ENCODE measurements at places on chromosomes 7 and 10.

- DNase-seq: no peak
Observed at GRCh38 chr10:47381427-47382379, 2.4 kb downstream of the ZNF488 start.

DNA sequence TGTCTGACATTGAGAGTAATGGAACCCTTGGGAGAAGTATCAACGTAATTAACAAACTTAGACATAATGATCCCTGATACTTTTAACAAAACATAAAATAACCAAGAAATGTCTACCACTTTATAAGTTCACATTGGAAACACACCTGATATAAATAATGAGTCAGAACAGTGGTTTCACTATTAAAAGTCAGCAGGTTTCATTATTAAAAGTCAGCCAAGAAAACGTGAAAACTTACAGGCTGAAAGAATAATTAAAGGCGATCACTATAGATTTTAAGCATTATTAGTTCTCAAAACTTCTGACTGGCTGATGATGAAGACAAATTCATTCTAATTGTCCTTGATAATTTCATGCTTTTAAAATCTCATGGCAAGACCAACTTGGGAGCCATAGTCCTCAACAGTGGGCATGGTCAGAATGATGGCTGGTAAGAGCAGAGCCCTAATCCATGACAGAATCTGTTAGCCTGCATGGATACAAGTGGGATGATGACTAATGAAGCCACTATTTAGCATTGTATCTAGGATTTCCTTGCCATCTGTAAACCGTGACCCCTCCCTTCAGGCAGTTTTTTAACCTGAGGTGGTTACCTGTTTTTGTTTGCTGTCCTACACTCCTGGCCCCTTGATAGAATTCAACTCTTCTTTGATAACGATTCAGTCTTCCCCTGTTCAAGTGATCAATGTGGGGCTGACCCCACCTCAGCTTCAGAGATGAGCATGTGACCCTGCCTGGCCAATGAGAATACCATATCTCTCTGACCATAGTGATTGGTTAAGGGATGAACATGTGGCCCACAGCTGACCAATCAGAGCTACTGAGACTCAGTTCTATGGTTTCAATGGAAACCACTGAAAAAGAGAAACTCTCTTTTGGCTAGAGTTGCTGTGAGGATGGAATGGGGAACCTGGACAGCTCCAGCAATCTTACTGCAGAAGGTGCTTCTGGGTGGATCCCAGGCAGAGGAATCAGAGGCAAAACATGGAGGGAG, 151.0 kb downstream of the PLPP4 start:
- no peak for DNase-seq

GRCh38 chr10:6877722-6878392, 297.8 kb upstream of the PRKCQ start:
- DNase-seq: no peak

DNA sequence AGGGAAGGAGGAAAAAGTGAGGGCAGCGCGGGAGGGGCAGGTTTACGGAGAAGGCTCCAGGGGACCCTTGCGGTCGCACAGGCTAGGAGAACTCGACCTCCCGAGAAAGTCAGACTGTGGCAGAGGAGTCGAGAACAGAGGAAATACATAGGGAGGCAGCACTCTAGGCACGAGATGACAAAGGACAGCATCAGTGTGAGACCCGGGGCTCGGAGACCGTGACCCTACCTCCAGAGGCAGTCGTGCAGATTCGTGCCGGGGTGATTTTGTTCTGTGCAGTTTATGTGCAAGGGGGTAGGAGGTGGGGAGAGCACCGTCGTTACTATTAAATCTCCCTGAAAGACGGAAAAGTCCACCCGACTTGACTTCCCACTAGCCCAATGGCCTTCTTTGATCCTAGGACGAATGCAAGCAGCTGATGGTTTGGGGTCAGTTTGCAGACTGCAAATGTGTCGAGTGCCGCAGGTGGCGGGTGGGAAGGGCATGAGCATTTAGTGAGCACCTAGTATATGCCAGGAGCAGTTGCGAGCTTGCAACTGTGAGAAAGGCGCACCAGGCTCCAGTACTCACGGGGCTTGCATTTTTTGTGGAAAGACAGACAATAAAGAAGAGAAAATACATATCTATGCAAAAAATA, 674 bp upstream of the OSBPL3 start:
- no peak for DNase-seq

DNA sequence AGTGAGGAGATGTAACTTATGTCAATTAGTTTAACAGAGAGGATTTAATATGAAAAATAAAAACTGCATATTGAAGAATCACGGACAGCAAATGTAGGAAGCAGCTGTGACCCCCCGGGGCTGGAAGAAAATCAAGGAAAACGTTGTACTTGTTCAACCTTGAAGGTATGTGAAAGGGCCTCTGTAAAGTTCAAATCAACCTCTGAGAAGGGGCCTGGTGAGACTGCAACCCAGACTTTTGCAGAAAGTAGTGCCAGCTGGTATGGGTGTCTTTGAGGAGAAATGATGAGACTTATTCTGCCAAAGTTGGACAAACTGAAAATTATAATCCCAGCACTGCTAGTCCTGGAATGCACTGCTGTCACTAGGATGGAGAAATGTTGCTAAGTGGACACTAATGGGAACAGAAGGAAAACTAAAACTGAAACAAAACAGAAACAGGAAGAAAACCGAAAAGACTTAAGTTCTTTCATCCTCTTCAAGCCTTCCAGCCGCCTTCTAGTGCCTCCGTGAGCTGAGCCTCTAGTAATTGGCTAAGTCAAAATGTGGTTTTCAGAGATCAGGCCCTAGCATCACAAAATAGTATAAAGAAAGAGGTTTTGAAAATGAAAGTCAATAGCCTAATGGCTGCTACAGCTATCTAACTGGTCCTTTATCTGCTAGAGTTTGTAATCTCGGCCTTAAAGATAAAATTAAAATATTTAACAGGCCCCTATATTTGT, 253.7 kb upstream of the SORCS1 start:
- DNase-seq: no peak

GRCh38 chr7:108037741-108038140, 34.8 kb upstream of the LAMB1 start:
- no peak for DNase-seq

DNA sequence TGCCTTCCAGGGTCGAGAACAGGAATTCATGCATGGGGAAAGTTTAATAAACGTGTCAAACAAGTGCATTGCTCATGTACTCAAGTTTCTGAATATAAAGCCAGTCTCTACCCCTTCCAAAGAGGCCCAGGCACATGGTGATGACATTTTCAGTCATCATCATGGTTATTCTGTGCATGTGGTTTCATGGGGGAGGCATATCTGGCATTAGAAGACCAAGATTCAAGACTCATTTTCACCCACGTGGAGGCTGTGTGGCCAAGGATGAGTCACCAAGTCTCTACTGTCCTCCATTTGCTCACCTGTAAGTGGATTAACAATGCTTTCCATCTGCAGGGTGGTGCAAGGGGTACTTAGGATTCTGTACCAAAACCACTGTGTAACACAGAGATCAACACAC, 34.0 kb upstream of the CNPY1 start:
- no peak for DNase-seq

DNA sequence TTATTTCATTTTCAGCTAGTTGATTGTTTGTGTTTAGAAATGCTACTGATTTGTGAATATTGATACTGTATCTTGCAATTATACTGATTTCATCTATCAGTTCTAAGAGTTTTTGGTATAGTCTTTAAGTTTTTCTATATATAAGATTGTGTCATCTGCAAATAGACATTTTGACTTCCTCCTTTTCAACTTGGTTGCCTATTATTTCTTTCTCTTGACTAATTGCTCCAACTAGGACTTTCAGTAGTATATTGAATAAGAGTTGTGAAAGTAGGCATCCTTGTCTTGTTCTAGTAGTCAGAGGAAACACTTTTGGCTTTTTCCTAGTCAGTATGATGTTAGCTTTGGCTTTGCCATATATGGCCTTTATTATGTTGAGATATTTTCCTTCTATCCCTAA, 20.4 kb downstream of the PHTF2 start:
- no peak for DNase-seq

GRCh38 chr10:132550366-132551092, 12.9 kb downstream of the INPP5A start:
- DNase-seq: no peak

GRCh38 chr7:139370301-139370942, 10.7 kb downstream of the LUC7L2 start:
- no peak for DNase-seq

- no peak for DNase-seq
Observed at GRCh38 chr7:3888096-3888495, 587.0 kb downstream of the SDK1 start.

- DNase-seq: no peak
Observed at GRCh38 chr10:49735848-49736563, 26.1 kb downstream of the OGDHL start.

- DNase-seq: no peak
Observed at GRCh38 chr10:61100887-61101286, 156.9 kb upstream of the RHOBTB1 start.

DNA sequence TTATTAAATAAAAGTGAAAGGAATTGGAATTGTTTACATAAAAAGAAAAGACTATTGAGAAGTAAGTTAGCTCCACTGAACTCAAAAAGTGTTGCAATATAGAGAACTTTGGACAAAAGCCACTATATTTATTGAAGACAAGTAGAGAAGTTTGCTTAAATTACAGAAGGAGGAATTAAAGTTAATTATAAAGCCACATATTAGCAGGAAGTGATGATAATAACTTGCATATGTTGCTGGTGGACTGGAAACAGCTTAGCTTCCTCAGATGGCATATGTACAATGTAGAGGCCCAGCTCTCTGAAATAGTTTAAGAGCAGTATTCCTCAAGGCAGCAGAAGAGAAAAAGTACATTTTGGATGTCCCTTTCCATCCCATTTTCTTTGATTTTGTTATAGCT, 400.7 kb downstream of the GATA3 start:
- DNase-seq: no peak

DNA sequence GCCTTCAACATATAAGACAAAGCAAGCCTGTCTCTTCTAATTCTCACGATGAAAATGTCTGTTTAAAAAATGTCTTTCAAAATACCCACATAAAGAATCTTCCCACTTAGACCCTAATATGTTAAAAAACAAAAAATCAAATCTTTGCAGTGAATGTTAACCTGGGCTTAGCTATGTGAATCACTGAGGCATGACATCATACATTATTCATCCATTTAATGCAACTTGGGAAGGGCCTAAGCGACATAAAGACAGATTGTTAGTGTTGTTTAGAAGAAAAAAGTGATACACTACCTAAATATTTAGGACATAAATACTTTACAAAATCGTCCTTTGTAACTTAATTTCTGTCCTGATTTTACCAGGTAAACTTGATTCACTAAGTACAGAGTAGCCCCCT, 648.5 kb upstream of the NRP1 start:
- DNase-seq: no peak

GRCh38 chr10:26939962-26940354, 79.2 kb upstream of the ABI1 start:
- DNase-seq: no peak

DNA sequence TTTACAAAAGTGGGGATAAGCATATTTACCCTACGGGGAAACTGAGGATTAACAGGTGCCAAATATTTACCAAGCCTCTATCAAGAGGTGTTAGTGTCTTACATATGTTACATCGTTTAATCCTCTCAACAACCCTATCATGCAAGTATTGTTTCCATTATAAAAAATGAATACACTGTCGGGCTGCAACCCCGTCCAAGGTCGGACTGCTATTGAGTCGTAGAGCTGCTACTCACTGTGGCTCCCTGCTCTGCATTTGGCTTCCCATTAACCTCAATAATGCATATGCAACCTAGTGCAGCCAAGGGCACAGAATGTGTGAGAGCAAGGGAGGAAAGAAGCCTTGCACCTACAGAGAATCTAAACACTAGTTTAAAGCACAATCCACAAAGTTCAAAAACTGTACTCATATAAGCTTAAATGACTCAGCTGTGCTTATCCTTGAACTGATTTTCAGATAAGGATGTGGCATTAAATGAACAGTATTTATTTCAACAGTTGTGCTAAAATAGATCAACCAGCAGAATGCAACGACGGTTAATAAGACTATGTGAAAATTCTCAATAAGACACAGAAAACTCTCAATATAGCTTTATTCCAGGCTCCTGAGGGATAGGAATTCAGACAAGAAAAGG, 49.9 kb downstream of the UBE2H start:
- no peak for DNase-seq

- DNase-seq: no peak
Observed at GRCh38 chr7:108094933-108095710, 35.0 kb downstream of the LAMB4 start.

DNA sequence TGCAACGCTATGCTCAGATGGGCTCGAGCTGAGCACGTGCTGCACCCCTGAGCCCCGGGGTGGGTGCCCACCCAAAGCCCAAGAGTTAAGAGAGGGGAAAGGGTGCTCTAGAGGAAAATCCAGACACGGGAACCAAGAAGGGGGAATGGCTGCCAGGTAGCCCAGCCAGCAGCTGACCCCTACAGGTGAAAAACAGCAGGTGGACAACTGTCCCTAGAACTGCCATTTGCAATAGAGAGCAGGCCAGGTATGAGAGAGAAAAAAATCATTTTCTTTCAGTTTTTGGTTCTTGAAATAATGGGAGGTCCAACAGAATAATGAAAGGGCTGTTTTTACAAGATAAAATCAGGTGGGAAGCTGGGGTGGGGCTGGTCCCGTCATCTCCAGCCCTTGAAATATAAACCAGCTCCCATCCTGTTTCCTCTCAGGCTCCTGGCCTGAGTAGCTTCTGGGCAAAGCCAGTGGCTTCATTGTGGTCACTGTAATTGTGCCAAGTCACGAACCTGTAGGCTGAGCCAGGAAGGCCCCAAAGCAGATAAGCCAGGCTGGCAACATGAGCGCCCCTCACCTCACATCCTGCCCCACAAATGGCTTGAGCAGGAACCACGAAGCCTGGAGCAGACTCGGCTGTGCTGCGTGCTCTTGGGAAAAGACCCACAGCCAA, 257.8 kb downstream of the SNX10 start:
- no peak for DNase-seq

- DNase-seq: no peak
Observed at GRCh38 chr10:44362866-44363711, 21.8 kb downstream of the CXCL12 start.

DNA sequence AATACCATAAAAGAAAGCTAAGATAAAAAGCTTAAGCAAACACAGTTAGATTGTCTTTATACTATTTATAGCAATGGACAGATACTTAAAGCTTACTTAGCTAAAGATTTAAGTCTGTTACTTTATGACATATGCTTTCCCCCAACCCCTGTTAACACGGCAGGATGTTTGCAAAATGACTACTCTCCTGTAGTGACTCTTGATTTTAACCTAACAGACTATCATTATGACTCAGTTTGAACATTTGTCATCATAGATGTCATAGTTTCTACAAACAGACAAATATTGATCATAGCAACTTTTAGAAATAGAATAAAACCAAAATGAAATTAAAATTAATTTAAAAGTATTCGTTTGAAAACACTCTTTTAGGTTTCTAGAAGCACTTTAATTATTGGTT, 7.8 kb upstream of the COMMD3 start:
- peak; percentile 29 for DNase-seq

GRCh38 chr10:132921818-132922807, 20.3 kb downstream of the CFAP46 start:
- DNase-seq: no peak

DNA sequence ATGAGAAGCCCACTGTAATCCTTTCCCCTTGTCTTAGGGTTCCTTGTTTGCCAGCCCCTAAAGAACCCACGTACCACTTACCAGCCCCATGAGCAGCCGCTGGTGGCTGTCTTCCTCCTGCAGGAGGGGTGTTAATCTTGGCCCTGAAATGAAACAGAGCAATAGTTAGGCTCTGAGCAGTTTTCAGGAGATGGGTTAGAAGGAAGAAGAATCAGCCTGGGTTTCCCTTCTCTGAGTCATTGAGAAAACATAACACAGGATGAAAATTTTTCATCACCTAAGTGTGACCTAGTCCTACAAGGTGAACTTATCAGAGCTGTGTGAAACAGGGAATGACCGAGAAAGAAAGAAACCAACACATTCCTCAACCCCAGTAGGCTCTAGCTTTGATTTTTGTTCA, 90.0 kb downstream of the GSAP start:
- DNase-seq: no peak
